ENCODE measurements at places on chromosomes 12 and 14.

GRCh38 chr12:3550839-3551238, 59.8 kb downstream of the PRMT8 start:
- DNase-seq = no peak

DNA sequence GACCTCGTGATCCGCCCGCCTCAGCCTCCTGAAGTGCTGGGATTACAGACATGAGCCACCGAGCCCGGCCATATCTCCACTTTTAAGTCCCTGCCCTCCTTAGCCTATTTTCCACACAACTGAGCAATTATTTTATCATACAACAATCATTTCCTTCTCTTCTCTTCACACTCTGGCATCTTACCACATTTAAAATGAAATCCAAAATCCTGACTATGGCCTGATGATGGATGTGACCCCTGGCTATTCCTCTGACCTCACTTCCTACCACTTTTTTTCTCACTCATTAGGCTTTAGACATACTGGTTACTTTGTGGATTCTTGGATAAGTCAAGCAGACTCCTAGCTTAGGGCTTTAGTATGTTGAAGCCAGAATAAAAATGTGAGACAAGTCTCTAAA, 21.9 kb upstream of the EID3 start:
- no peak for DNase-seq

DNA sequence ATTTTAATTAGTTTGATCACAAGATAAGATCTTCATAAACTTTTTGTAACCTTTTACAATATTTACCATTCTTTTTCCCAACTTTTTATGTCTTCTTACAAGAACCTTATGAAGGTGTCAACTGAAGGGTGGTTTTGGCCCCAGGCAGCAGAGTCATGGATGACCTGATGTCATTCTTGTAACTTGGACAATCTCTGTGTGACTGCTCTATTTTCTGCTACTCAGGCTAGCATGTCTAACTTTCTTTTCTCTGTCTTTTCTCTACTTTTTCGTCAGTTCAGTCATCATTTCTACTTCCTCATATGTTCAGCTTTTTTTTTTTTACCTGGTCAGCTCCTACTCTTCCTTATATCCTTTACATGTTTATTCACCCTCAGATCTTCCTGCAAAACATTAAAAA, 150.7 kb upstream of the PTPRQ start:
- no peak for DNase-seq

- DNase-seq = no peak
Observed at GRCh38 chr12:52920937-52921336, 16.1 kb upstream of the KRT8 start.

GRCh38 chr12:8554451-8555195, 13.9 kb upstream of the CLEC4E start:
- DNase-seq = no peak
